ENCODE measurements at places on chromosomes 11 and 22. TPM values are rescaled to one million over a fixed set of nuclear protein-coding genes. Genes with fewer than 3 reads are reported as not detected.

- H3K4me3 ChIP-seq = no peak overlapping the region
- no peak for DNase-seq
- H3K36me3 ChIP-seq = no peaks in the 10 kb centered on the region
- H3K27ac ChIP-seq = no peak overlapping the region
These were observed 35.1 kb upstream of the MUC5AC start for GRCh38 chr11:1122664-1123002.

DNA sequence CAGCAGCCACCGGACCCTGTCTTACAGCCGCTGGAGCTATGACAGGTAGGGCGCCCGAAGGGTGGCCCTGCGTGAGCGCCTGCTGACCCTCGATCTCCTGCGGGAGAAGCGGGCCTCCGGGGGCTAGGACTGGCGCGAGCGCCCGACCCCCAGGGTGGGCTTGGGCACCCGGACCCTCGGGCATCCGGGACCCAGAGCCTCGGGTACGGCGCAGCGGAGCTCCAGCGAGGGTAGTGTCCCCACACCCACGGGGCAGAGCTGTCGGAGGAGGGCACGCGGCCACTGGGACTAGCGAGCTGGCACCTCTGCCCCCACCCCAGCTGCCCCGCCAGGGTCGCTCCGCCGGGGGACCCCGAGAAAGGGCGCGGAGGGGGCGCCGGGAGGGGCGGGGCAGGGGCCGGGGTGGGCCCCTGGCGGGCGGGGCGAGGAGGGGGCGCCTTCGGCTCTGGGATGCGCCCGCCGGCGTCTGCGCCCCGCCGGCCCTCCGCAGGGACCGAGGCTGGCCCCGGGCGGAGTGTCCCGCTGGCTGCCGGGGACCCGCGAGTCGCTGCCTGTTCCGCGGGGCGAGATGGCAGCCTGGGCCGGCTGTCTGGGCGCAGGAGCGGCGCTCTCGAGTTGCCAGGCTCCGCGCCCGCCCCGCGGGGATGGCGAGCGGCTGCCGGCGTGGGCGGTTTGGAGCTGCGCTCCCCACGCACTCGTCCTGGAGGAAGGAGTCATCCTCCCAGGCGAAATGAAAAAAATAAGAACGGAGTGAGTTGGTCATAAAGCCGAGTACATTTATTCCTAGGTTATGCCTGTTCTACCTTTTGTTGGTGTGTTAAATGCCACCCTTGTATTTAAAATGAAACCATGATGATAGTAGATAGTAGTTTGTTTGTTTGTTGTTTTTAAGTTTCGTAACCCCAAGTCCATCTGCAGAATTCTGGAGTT lies 32.4 kb downstream of the EIF3F start:
- H3K27ac ChIP-seq = no peak overlapping the region
- no peak for DNase-seq
- no peaks in the 10 kb centered on the region for H3K36me3 ChIP-seq
- peak overlapping the region; percentile 82 for H3K4me3 ChIP-seq
- H3K4me1 ChIP-seq = no peaks in the 10 kb centered on the region
- H3K27me3 ChIP-seq = no peaks in the 10 kb centered on the region

- peaks cover 30% of the 10 kb centered on the region for H3K4me1 ChIP-seq
- no peak for DNase-seq
- no peak overlapping the region for H3K27ac ChIP-seq
- H3K36me3 ChIP-seq = peaks cover 44% of the 10 kb centered on the region
- no peak overlapping the region for H3K4me3 ChIP-seq
- H3K27me3 ChIP-seq = no peaks in the 10 kb centered on the region
These were observed 29.0 kb upstream of the NAP1L4 start for GRCh38 chr11:3021125-3021524.

DNA sequence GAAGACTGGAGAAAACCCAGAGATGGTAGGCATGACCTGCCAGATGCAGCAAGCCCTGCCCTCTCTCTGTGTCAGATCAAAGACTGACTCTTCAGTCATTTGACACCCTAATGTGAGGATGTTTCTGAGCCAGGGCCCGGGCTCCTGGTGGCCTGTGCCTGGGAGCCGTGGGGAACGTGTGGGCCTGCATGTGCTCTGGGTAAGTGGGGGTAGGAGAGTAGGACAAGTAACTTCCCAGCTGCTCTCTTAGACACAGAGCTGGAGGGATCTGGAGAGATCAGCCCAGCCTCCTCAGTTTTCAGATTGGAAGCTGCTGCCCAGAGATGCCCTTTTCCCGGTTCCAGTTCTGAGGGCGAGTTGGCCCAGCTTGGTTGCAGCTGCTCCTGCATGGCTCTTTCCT lies 110.8 kb downstream of the TEAD1 start:
- no peaks in the 10 kb centered on the region for H3K36me3 ChIP-seq
- no peak overlapping the region for H3K27ac ChIP-seq
- no peak for DNase-seq
- no peak overlapping the region for H3K4me3 ChIP-seq
- H3K4me1 ChIP-seq = peaks cover 19% of the 10 kb centered on the region

The TOB2 gene
- total RNA-seq = 45.5 TPM

The HPX gene
- total RNA-seq = 0.54 TPM

DNA sequence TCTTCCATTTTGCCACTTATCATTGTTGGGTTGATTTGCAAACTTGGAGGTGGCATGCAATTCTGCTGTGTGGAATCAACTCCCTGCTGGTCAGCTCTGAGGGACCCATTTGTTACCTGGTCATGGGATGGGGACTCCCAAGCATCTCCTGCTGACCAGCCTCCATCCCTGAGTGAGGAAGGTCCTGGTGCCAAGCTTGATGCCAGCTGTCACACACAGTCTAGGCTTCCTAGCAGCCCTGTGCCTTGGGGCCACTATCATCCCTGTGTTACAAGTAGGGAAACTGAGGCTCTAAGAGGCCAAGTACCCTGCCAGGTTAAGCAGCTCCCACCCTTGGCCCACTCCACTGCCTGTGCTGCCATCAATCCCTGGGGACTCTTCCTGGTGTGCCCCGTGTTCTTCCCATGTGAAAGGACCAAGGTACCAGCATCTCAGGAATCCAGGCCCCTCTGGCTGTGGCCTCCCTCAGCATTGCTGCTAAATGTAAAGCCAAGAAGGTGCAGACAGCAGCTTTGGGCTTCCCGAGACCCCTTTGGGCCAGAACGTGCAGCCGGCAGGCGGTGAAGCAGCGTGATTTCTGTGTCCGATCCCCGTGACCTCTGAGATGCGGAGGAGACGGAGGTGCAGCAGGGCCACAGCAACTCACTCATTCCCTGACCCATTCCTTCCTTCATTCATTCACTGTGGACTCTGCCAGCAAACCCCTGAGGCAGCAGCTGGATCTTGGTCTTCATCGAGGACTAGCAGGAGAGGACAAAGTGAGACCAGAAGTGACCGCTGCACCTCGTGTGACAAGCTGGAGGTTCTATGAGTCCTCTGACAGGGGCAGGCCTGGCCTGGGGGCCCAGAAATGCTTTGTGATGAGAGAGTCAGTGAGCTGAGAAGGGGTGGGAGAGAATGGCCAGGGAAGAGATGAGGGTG lies 49.7 kb downstream of the MYEOV start:
- DNase-seq = no peak
- H3K36me3 ChIP-seq = no peaks in the 10 kb centered on the region
- H3K27ac ChIP-seq = no peak overlapping the region

GRCh38 chr11:93845181-93846092 lies 5.0 kb downstream of the VSTM5 start:
- DNase-seq = no peak
- peaks cover 3% of the 10 kb centered on the region for H3K4me1 ChIP-seq
- no peaks in the 10 kb centered on the region for H3K27me3 ChIP-seq
- no peak overlapping the region for H3K27ac ChIP-seq
- H3K4me3 ChIP-seq = no peak overlapping the region

- H3K27ac ChIP-seq = no peak overlapping the region
- no peaks in the 10 kb centered on the region for H3K36me3 ChIP-seq
- peaks cover 49% of the 10 kb centered on the region for H3K4me1 ChIP-seq
- no peaks in the 10 kb centered on the region for H3K27me3 ChIP-seq
These were observed 149.6 kb upstream of the MTMR2 start for GRCh38 chr11:96073536-96073935.

The GLYATL1 gene
- not detected for total RNA-seq

The PGA5 gene
- not detected for total RNA-seq

GRCh38 chr11:107359701-107360100 lies 97.9 kb downstream of the CWF19L2 start:
- no peaks in the 10 kb centered on the region for H3K36me3 ChIP-seq
- no peak overlapping the region for H3K27ac ChIP-seq
- DNase-seq = no peak
- H3K4me1 ChIP-seq = no peaks in the 10 kb centered on the region

GRCh38 chr11:27699242-27699925 lies 871 bp downstream of the BDNF start:
- peak overlapping the region; percentile 80 for H3K4me3 ChIP-seq
- no peaks in the 10 kb centered on the region for H3K27me3 ChIP-seq
- DNase-seq = no peak
- H3K27ac ChIP-seq = no peak overlapping the region

The MRGPRF gene
- 67.5 TPM for total RNA-seq

DNA sequence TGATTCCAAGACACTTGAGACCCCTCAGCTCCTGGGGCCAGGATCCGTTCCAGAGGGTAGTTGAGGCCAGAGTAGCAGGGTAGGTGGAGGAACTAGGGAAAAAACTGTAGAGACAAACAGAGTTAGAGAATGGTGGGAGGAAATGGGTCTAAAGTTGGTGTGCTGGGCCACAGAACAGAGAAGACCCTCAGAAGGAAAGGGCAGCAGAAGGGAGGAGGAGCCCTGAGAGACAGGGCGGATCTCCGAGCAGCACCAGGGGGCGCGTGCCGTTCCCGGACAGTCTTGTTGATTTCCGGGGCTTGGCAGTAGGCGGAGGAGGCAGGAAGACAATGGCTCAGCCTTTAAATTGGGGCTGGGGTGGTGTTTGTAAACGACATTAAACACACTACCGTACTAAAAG lies 2.4 kb upstream of the CECR2 start:
- no peak overlapping the region for H3K27ac ChIP-seq
- DNase-seq = no peak
- H3K36me3 ChIP-seq = no peaks in the 10 kb centered on the region
- peaks cover 25% of the 10 kb centered on the region for H3K27me3 ChIP-seq
- no peak overlapping the region for H3K4me3 ChIP-seq
- H3K4me1 ChIP-seq = peaks cover 27% of the 10 kb centered on the region

The MYO18B gene
- 45.6 TPM for total RNA-seq

The BATF2 gene
- 0.92 TPM for total RNA-seq

DNA sequence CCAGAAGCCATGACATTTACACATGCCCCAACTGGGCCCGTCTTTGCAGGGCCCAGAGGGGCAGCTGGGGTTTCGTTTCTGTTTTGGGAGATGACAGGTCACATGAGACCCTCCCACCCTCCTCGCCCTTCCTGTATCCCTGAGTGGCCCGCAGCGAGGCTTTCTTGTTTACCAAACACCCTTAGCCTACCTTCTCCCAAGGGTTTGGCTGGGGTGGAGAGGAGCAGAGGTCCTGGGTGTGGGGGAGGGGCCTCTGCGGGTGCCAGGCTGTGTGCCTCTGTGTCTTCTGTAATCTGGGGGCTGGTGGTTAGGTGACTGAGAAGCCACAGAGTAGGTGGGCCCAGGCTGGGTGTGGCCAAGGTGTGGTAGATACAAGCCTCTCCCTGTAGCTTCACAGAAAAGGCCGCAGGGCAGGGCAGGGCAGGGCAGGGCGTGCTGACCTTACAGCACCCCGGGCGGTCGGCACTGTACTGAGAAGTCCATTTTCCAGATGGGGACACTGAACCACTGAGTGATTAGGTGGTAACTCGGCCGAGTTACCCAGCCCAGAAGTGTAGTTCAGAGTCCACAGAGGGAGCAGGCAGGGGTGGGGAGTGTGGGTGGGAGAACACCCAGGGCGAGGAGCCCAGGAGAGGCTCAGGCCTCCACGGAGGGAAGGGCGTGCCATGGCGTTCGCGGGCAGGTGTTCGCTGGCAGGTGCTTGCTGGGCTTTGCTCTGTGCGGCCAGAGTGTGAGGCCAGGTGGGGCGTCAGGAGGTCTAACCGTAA lies 8.7 kb downstream of the PRR5 start:
- no peaks in the 10 kb centered on the region for H3K27me3 ChIP-seq
- no peak overlapping the region for H3K27ac ChIP-seq
- no peaks in the 10 kb centered on the region for H3K36me3 ChIP-seq
- H3K4me3 ChIP-seq = no peak overlapping the region

The B3GAT1 gene
- total RNA-seq = not detected

DNA sequence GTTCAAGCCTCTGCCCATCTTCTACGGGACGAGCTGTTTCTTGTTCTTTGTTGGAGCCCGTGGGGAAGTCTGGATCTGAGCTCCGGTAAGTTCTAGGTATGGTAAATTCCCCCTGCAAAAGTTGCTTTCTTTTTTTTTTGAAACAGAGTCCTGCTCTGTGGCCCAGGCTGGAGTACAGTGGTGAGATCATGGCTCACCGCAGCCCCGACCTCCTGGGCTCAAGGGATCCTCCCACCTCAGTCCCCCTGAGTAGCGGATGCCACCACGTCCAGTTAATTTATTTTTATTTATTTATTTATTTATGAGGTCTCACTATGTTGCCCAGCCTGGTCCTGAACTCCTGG lies 35.5 kb upstream of the MOB2 start:
- H3K4me1 ChIP-seq = peaks cover 25% of the 10 kb centered on the region
- H3K27ac ChIP-seq = no peak overlapping the region
- H3K4me3 ChIP-seq = no peak overlapping the region
- no peaks in the 10 kb centered on the region for H3K36me3 ChIP-seq
- no peak for DNase-seq

- no peak overlapping the region for H3K4me3 ChIP-seq
- no peak overlapping the region for H3K27ac ChIP-seq
- no peaks in the 10 kb centered on the region for H3K36me3 ChIP-seq
- H3K4me1 ChIP-seq = no peaks in the 10 kb centered on the region
- no peaks in the 10 kb centered on the region for H3K27me3 ChIP-seq
These were observed 1029.1 kb downstream of the BRD1 start for GRCh38 chr22:48798281-48799226.

GRCh38 chr11:97614606-97615005 lies 1224.8 kb downstream of the JRKL start:
- no peaks in the 10 kb centered on the region for H3K36me3 ChIP-seq
- no peaks in the 10 kb centered on the region for H3K27me3 ChIP-seq
- no peak overlapping the region for H3K4me3 ChIP-seq

The IFITM1 gene
- 182 TPM for total RNA-seq

DNA sequence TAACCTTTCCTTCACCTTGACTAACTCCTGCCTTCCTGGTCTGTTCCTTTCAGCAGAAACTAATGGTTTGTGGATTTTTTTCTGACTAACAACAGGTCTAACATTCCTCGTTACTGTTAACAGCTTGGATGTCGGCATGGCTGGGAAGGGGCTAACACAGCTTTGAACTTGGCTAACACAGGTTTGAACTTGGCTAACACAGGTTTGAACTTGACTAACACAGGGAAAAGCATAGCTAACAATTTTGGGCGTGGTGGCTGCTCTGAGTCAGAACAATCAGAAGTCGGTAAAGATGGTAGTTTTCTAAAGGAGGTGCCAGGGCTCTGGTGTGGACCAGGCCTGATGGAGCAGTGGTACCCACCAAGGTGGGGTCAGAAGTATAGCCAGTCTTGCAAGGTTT lies 16.1 kb downstream of the MIAT start:
- no peak for DNase-seq
- H3K4me1 ChIP-seq = peaks cover 35% of the 10 kb centered on the region
- peak overlapping the region; percentile 85 for H3K4me3 ChIP-seq
- no peaks in the 10 kb centered on the region for H3K27me3 ChIP-seq
- H3K27ac ChIP-seq = peak overlapping the region; percentile 97

The SRSF8 gene
- total RNA-seq = 25.6 TPM
